ENCODE measurements at places on chromosomes 3 and 15.

GRCh38 chr3:141050576-141051442 is at the start of gene SPSB4:
Gene SPSB4 (plus strand): TSS chr3:141051347. CDS start chr3:141066105, 14,758 bp downstream.
- DNase-seq: no peak

GRCh38 chr3:100407977-100408532 is 6.7 kb downstream of the LNP1 start:
- no peak for DNase-seq

DNA sequence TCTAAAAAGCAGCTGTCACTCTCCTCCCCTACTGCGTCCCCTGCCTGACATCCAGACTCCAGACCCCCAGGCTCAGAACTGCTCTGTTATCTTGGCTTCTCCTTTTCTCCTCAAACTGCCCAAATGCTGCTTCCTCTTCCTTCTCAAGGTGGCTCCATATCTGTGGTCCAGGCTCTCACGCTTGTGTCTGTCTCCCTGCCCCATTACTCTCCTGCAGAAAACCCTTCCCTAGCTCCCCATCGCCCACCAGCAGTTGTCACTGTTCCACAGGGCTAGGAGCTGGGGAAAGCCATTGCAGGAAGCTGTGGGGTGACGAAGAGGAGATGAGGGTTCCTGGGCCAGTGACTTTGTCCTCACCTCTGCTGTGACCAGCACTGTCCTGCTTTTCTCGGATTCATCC is 30.7 kb upstream of the CGNL1 start:
- no peak for DNase-seq

GRCh38 chr15:74957476-74958035 is 984 bp upstream of the RPP25 start:
- DNase-seq: no peak

GRCh38 chr3:141860766-141861513 is 15.5 kb upstream of the ATP1B3 start:
- no peak for DNase-seq

- no peak for DNase-seq
Observed at GRCh38 chr15:58698887-58699641, 50.4 kb downstream of the ADAM10 start.

- no peak for DNase-seq
Observed at GRCh38 chr3:31092748-31093589, 198.5 kb upstream of the GADL1 start.

DNA sequence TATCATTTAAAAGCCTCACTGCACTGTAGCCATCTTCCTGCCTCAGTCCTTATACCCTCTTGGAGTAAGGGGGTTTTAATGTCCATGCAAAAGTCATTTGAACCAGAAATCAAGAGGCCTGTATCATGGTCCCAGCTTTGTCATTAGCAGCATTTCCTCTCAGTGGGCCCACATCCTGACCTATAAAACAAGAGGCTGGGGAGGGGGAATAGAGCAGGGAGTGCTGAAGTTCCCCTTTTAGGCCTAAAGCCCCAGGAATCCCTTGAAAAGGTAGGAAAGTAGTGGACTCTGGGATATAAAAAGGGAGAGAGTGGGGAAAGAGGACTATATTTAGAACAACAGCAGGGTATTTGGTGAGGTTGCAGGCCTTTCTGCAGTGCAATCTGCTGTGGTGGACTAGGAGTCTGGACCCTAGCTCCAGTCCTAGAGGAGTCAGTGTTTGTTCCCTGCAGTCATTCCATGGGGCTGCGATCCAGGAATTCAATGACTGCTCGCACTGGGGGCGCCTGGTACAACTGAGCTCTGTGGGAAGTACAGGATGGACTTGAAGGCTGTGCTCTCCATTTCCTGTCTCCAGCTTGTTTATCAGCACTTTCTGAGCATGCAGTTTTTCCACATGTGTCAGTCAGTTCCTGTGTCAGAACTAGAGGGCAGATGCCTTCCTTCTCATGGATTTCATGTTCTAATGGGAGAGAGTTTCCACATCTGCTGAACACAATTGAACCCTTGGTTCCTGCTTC is 46.8 kb downstream of the PDHB start:
- no peak for DNase-seq

Data from stimulated activated CD8-positive, alpha-beta memory T cell treated with anti-CD3 and anti-CD28 coated beads, Interleukin-4, amount 100 ng/mL, for 24 hours (primary cell).